ENCODE measurements at places on chromosomes 16 and 17. TPM values are rescaled to one million over a fixed set of nuclear protein-coding genes. Genes with fewer than 3 reads are reported as not detected.

DNA sequence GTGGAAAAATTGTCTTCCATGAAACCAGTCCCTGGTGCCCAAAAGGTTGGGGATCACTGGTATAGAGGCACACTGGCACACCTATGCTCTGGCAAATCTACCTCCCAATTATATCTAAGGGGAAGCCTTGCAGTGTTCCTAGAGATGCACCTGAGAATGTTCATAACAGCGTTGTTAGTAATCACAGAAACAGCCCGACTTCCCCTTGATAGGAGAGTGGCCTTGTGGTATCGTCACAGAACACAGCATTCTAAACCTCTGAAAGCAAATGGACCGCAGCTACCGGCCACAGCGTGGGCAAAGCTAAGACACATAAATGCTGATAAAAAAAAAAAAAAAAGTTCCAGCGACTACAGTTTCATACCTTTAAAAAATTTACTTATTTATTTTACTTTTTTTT, 39.1 kb upstream of the ADGRG1 start:
- no peak for DNase-seq
- H3K4me3 ChIP-seq = no peak overlapping the region
- no peaks in the 10 kb centered on the region for H3K36me3 ChIP-seq
- H3K27me3 ChIP-seq = no peaks in the 10 kb centered on the region
- H3K4me1 ChIP-seq = peaks cover 6% of the 10 kb centered on the region
- no peak overlapping the region for H3K27ac ChIP-seq

DNA sequence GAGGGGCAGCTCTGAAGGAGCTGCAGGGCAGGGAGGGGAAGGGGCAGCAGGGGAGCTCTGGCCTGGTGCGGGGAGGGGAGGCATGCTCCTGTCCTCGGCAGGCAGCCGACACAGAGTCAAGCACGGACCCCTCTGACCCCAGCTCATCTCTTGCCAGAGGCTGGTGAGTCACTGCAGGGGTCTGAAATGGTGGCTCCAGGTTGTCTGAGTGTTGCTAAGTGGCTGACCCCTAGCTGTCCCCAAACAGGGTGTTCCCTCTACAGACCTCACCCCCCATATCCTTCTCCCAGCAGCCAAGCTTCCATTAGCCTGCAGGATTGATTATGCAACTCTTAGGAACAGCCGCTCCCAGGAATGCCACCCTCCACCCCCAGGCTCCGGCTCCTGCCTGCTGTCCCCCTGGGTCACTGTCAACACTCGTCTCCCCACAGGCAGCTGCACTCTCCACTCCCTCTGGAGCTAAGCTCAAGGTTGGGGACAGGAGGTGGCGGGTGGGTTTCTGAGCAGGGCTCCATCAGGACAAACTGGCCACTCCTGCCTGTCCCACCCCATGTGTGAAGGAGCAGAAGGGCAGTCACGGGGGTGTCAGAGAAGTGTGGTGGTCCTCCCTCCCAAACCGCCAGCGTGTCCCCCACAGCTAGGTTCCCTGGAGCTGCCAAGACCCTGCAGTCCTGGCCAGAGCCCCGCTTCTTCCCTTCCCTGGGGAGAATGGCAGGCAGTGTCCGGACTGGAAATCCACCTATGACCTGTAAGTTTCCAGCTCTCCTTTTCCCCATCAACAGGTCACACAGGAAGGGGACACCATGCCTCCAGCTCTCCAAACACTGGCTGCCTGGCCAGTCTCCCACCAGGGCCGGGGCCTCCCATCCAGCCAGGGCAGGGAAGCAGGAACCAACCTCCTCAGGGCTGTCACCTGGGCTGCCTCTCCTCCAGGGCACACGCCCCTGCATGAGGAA, 1.0 kb downstream of the MYLK3 start:
- DNase-seq = no peak
- no peaks in the 10 kb centered on the region for H3K36me3 ChIP-seq

DNA sequence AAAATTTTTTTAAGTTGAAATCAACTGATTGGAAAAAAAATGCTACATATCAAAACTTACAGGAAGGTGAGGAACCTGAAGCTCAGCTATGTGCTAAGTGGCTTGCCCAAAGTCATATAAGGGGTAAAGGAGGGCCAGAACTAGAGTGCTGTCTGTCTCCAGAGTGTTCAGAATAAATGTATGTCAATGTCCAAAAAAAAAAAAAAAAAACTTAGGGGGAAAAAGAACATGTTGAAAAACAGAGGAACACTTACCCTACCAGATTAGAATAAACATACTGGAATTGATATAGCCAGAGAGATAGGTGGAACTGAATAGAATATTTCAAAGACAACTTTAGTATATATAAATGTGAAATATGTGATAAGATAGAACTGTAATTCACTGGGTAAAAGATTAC, 11.5 kb downstream of the DCAF7 start:
- H3K27me3 ChIP-seq = no peaks in the 10 kb centered on the region
- DNase-seq = no peak
- no peak overlapping the region for H3K27ac ChIP-seq
- H3K4me3 ChIP-seq = no peak overlapping the region
- peaks cover 9% of the 10 kb centered on the region for H3K4me1 ChIP-seq
- no peaks in the 10 kb centered on the region for H3K36me3 ChIP-seq

Gene TVP23A
- total RNA-seq = 0.83 TPM

Gene SDK2
- total RNA-seq = 0.66 TPM

Data from sigmoid colon (tissue), 7 donors.